ENCODE measurements at places on chromosomes 3 and 15.

- no peak for DNase-seq
These were observed 42.6 kb upstream of the TP63 start for GRCh38 chr3:189588475-189589178.

DNA sequence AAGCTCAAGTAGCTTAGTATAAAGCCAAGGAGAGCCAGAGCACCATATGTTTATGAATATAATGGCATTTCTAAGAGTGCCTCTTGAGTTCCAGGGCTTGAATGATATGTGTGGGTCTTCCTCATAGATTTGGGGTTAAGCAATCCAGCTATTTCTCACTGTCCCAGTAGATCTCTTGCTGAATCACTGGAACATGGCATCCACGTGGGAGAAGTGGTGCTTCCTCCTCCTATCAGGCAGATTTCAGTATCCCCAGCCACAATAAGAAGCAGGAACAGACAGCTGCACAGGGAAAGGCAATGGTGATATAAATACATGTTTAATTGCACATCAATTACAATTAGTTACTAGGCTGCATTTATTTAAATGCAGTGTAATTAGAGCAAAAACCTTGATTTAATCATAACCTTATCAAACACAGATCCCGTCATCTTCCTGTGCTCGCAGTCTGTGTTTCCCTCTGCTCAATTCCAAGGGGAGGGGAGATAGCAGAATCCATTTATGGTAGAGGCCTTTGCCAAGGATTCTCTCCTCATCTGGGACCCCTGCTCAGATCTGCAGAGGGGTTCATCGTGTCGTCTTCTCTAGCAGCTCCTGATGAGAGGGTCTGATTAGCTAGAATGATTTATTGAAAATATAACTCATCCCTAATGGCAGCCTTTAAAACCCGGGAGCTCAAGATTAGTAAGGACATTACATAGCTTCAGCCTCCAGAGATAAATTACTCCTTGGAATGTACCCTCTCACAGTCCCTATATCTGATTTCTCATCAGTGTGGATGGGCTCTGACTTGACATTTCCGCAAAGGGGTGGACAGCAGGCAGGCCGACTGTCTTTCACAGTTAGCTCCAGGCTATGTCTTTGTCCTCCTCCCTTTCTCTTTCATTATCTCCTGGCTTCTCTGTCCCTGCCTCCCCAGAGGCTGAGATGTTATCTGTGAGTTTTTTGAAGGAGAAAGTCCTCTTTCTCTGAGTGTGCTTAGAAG is 775.9 kb downstream of the AGBL1 start:
- no peak for DNase-seq

DNA sequence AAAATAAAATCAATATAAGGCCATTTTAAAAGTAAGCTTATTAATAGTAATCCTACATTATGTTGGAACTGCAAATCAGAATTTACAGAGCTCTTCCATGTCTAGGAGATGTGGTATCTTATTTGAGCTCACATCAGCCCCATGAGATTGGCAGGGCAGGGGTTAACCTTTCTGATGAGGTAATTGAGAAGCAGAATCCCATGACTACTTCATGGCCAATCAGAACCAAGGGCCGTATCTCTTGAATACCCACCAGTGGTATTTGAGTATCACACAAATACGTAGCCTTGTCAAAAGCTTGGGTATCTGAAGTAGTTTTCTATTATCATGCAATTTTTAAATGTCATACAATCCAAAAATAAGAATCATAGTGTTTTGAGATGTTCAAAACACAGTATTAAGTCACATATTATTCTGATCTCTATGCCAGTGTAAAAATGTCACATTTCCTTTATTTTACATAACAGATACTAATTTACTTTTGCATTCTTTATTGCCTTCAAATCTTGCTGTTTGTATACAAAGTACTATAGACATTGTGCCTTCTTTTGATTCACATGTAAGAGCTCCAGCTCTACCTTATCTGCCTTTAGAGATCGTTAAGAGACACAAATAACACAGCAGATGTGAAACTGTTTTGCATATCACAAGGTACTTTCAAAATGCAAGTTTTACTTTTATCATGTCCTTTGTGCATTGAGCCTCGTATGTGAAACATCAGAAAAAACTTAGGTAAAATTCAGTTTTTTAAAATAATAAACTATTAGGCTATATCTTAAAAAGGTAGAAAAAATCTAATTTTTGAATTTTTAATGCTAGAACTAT is 251.7 kb upstream of the GOLGA6L4 start:
- DNase-seq: no peak

- DNase-seq: no peak
These were observed 4.9 kb downstream of the PRRT3 start for GRCh38 chr3:9947025-9947995.

DNA sequence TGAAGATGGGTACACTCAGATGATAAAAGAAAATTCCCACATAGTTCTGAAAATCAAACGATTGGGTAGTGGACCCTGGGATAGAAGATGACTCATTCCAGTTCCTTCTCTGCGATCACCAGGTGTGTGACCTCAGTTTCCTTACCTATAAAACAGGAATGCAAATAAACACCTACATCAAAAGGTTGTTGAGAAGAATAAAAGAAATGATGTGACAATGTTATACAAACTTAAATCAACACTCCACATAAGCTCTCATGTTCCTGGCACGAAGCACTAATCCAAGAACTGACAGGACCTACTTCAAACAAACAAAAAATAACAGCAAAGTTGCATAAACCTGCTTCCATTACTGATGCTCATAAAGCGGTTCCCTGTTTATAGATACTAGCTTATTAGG is 69.2 kb downstream of the RORA start:
- DNase-seq: no peak

DNA sequence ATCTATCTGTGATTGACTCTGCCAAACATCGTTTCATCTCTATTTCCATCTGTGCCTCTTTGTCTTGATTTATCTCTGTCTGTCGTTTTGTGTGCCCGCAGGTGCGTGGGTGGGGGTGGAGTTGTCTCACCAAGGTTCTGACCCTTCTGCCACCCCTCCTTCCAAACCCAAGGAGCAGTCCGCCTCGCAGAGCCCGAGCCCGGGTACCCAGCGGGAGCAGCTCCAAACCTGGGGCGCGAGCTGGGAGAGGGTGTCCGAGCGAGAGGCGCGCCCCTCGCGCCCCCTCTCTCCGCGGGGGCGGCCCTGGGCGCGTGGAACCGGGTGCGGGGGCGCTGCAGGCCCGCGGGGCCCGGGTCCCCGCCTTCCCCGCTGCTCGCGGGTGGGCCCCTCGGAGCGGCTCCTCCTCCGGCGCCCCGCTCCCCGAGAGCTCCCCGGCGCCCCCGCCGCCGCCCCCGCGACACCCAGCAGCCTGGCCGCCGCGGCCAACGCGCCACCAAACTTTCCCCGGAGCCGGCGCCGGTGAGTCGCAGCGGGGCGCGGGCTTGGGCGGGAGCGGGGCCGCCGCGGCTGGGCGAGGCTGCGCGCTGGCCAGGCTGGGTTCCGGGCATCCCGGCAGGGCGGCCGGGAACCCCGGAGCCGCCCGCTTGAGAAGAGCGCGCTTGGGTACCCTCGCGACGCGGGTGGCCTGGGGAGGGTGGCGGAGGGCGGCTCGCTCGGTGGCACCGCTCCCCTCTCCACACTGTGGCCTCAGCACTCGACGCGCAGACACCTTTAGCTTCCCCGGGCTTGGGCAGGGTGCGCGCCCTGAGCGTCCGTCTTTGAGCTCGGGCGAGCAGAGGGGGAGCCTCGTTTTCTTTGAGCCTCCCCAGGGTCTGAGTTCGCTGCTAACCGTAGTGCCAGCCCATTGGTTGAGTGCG is at the start of gene HRH1:
Gene HRH1, plus strand, starts transcription at position 458 of the 917 bp plus-strand sequence. CDS start 104,545 bp downstream, outside the sequence.
- DNase-seq: no peak

DNA sequence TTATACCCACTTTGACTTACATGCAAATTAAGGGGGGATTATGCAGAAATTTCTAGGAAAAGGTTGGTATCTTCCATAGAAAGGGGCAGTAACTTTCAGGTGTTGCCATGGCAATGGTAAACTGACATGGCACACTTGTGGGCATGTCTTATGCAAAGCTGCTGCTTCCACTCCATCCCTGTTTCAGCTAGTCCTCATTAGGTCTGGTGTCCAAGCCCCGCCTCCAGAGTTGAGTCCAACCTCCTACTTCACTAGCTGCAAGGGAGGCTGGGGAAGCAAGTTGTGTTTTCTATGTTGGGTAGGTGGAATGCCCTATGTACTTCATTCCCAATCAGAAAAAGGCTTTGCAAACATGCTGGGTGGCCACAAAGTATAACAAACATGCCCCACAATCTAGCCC is 14.7 kb upstream of the KLHL40 start:
- DNase-seq: no peak

- no peak for DNase-seq
These were observed 95.3 kb downstream of the IGF2BP2 start for GRCh38 chr3:185729337-185730055.

DNA sequence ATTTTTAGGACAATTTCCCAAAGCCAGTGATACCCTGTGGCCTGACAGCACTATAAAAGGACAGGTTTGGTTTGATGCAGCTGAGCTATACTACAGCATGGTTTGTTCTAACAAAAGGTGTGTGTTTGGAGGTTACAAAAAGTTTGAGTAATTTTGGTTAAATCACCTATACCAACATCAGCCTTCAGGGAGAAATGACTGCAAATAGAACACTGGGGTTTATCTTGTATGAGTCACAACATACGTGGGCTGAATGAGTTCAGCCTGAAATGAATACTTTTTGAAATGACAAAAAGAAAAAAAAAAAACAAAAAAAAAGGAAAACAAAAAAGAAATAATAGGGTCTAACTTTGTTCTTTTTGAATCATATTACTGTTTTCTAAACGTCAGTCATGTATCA is 345.7 kb downstream of the CNTN3 start:
- no peak for DNase-seq

GRCh38 chr15:68797599-68798345 is 22.9 kb downstream of the ANP32A start:
- DNase-seq: no peak

DNA sequence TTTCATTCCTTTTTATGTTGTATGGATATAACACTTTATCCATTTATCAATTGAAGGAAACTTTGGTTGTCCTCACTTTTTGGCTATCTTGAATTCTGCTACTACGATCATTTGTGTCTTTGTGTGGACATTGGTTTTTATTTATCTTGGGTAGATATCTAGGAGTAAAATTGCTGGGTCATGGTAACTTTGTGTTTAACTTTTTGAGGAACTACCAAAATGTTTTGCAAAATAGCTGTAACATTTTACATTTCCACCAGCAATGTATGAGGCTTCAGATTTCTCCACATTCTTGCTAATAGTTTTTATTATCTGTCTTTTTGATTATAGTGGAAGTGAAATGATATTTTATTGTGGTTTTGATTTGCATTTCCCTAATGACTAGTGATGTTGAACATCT is 55.6 kb downstream of the TLNRD1 start:
- no peak for DNase-seq

DNA sequence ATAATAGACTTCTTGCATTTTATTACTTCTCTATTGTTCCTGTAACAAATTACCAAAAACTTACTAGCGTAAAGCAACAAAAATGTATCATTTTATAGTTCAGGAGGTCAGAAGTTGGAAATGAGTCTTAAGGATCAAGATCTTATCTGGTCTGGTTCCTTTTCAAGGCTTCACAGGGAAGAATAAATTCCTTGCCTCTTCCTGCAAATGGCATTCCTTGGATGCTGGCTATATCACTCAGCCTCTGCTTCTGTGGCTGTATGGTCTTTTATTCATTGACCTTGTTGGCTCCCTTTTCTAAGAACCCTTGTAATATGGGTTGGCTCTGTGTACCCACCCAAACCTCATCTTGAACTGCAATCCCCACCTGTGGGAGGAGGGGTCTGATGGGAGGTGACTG is 478.4 kb upstream of the THBS1 start:
- DNase-seq: no peak

GRCh38 chr15:70793694-70794093 is 30.3 kb upstream of the UACA start:
- DNase-seq: no peak

DNA sequence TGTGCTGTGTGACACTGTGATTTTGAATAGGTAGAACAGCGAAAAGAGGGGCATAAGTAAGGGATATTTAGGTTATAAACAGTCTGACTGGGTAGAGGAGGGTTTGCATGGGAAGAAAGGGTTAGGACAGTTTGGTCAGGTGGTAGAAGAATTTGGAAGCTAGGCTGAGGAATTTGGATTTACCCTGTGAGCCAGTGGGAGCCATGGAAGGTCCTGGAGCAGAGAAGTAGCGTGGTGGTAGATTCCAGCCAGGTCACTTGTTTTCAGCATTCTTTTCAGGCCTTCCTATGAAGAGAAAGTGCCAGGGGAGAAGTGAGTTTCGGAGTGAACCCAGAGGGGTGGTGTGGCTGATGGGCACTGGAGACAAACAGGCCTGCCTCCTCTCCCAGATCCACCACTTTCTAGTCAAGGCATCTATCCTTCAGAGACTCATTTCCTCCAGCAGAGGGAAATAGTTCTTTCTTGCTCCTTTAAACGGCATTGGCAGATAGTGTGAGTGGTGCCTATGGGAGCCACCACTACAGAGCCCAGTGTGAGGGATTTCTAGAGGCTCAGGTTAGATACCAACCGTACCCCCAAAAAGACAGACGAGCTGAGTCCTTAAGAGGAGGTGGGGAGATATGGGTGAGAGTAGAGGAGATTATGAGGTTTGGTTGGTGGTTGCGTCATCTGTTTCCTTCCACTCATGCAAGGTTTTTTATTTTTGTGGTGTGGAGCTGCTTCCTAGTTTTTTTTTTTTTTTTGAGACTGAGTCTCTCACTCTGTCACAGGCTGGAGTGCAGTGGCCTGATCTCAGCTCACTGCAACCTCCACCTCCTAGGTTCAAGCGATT is 21.2 kb downstream of the PXK start:
- DNase-seq: no peak

Data from right renal cortex interstitium (tissue), 3 donors.